ENCODE measurements at places on chromosomes 4 and X. TPM values are rescaled to one million over a fixed set of nuclear protein-coding genes. Genes with fewer than 3 reads are reported as not detected.

- DNase-seq, result no peak
Observed at GRCh38 chr4:47720787-47721186, 117.1 kb downstream of the CORIN start.

- DNase-seq, result no peak
Observed at GRCh38 chr4:106277140-106277675, 38.8 kb downstream of the TBCK start.

DNA sequence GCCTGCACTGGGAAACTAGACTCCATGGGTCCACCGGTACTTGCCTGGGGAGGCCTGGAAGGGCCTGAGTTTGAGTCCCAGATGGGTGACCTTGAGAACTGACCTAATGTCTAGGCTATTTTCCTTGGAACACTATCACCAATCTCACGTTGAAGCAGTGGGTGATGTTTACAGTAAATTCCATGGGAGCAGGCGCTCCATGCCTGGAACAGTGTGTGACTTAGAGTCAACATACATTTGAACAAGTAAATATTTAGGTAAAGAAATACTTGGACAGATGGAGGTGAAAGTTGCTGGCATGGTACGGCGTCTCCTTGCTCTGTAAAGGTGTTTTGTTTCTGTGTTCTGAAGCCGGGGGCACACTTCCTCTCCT, 47.5 kb downstream of the TBC1D14 start:
- no peak for DNase-seq

- no peak for DNase-seq
Observed at GRCh38 chr4:159600061-159600460, 497.2 kb downstream of the RAPGEF2 start.

GRCh38 chr4:73676136-73676535, 55.9 kb upstream of the RASSF6 start:
- DNase-seq, result no peak

The ADGRG2 gene
- total RNA-seq, result 12.5 TPM

The TMEM129 gene
- total RNA-seq, result 60.5 TPM

DNA sequence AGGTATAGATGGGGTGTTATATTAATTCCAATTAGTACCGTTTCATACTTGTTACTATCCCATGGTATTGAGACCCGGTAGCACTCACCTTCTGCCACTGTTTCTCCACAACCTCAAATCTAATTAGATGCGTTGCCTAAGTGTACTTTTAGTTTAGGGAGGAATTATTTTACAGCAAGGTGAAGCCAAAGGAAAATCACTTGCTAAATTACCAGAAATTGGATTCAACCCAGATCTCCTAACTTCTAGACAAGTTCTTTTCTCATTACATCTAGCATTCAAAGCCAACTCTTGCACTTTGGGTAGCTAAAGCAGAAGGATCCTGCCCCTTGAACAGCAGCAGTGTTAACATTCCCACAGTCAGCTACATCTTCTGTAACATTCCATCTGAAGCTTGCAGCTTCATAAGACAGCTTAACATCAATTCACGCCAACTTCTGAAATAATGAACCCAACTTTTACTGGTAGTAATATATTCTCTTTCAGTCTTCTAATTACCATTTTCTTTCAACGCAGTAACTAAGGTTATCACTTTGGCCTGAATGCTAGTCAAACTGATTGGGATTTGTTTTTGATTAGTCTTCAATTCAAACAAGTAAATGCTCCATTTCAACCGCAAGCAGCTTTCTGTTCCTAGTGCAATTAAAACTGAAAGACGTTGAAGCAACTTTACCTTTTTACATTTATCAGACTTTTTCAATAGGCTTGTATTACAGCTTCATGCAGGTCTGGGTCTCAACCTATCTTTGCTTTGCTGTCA, 934 bp upstream of the SEC31A start:
- DNase-seq, result no peak

DNA sequence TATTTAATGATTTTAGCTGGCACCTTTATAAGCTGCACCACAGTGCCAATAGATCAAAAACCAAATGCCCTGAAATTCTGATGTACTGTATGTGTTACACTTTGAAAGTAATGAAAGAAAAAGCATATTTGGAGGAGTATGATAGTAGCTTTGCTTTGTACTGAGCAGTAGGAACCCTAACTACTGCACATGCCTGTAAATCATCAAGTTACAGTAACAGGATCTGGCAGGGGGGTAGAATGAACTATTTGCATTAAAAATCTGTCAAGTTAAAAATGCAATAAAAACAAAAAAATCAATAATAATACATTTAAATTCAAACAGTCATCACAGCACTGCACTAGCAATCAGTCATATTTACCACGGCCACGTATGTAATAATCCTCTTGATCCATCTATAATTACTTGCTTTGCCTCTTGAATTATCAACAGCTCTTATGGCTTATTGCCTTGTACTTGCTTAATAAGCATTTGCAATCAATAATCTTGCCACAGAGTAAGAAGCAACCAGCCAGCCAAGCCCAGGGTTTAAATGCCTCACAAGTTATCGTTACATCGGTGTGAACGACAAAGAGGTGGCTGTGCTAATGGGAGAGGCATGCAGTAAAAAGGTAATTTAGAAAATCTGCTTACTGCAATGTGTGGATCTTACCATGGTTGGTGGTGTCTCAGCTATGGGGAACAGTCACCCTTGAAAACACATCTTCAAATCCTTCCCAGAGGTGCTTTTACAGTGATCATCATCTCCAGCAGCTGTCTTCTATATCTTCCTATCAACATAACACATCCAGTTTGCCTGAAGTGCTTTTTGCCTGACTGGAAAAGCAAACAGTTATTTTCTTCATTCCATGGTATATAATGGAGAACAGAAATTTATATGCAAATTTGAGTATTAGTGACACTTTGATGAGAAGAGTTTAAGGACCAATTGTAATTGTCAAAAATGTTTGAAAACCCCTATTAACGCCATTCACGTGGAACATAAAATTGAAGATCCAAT, 1812.1 kb upstream of the ADGRL3 start:
- no peak for DNase-seq

The NXF2 gene
- not detected for total RNA-seq

The SPARCL1 gene
- total RNA-seq, result 539 TPM

The SAGE1 gene
- not detected for total RNA-seq
